ENCODE measurements at places on chromosomes 2 and 18. TPM values are rescaled to one million over a fixed set of nuclear protein-coding genes. Genes with fewer than 3 reads are reported as not detected.

GRCh38 chr2:225236769-225237323 is 162.7 kb upstream of the NYAP2 start:
- DNase-seq, result no peak

DNA sequence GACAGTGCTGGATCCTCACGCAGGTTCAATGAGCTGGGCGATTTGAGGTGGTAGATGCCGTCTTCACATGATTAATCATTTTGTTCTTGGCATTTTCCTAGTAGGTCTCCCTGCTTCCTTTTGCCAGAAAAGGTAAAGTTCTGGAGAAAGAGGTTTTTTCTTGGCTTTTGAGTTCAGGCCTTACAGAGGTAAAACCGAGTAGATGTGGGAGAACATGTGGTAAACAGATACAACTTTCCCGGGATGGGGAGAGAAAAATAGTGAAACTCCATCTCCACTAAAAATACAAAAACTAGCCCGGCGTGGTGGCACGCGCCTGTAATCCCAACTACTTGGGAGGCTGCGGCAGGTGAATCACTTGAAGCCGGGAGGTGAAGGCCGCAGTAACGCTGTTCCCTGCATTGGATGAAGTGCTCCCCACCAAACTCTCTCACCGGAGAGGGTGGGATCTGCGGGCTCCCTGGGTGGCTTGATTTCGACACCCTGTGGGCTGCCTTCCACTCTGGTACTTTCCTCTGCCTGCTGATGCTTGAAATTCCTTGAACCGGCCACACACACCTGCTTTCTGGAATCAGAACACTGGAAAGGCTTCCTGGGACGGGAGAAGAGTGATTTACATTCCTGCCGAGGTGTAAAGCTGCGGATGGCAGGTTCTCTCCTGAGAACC is 88.8 kb downstream of the ACTR3 start:
- DNase-seq, result no peak

DNA sequence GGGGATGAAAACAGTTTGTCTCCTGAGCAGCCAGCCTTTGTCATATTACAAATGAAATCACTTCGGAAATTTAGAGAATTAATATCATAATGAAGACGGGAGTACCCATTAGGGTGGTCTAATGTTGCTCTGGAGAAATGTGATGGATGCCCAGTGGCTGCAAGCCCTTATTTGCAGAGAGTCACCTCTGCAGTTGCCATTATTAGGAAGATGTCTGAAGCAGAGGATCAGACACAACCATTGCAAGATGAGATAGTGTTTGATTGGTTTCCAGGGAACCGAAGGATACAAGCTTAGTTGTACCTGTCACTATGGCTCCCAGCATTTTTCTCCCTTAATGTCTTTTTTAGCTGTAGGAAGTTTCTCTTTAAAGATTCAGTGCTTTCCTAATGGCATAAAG is 272.4 kb downstream of the FIGN start:
- DNase-seq, result no peak

Gene POTEE
- polyA plus RNA-seq, result not detected

Gene CD8B
- 0.82 TPM for polyA plus RNA-seq

Gene RND3
- 45.0 TPM for polyA plus RNA-seq

Gene MYL1
- polyA plus RNA-seq, result not detected

Gene MEP1B
- polyA plus RNA-seq, result not detected

GRCh38 chr2:158391876-158392275 is 64.7 kb downstream of the CCDC148 start:
- no peak for DNase-seq

DNA sequence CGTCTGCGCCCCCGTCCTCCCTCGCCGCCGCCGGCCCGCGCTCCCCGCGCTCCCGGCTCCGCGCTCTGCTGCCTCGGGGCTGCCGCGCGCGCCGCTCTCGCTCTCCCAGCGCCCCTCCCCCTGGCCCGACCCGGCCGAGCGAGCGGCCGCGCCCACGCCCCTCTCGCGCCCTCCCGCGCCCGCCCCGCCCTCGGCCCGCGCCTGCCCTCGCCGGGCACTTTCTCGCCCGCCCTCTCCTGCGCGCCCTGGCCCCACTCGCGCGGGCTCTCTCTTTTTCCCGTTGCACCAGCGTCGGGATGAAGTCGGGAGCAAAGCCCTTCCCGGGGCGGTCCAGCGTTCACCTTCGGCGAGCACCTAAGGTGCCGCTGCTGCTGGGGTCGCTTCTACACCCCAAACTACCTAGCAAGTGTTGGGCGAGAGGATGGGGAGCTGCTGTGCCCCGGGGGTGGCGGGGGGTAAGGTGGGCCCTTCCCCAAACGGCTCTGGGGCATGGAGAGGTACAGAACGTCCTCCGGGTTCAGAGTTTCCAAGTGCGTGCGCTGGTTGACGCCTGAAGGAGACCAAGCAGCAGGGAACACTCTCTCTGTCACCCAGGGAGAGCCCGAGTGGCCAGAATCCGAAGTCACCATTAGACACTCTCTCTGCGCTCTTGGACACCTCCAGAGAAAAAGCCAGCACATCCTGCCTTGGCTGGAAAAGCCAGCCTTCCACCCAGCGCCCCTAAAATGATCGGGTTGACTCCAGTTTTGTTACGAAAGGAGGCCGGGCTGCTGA is at the start of gene COLEC12:
Gene COLEC12, minus strand, starts transcription at position 70 of the 774 bp plus-strand sequence. CDS start 187 bp downstream, outside the sequence.
- no peak for DNase-seq

- DNase-seq, result no peak
These were observed 10.2 kb upstream of the TTC27 start for GRCh38 chr2:32617599-32618189.

Gene HOXD11
- 3.3 TPM for polyA plus RNA-seq

DNA sequence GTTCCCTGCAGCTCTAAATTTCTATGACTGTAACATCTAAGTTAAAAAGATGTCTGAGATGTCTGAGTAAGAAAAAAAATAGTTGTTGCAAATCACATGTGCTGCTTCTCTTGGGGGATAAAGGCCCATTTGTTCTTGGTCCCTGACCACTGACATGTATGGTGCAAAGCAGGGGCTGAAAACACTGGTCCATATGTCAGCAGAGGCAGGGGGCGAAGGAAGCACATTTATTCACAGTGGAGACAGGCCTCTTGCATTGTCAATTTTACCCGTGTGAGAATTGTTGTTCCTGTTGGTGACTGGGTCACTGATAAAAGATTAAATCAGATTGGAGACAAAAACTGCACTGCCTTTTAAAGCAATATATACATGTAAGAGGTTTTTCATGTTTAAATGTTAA is 38.8 kb downstream of the PRKCE start:
- DNase-seq, result no peak

DNA sequence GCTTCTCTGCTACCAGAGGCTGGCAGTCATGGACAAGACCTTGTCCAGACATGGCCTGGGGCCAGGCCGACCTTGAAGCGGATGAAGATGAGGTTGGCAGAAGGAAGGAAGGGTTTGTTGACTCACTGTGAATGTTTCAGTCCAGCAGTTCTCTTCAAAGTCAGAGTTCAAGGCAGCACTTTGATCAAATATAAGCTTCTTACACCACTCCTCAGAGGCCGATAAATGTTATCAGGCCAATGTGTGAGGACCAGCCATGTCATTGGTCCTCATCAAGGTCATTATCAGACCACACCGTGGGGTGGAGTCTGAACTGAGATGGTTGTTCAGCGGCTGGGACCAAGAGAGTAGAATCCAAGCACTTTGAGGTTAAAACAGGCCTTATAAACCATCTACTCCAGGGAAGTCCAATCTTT is 35.5 kb downstream of the QPCT start:
- DNase-seq, result no peak

Gene ZC3H6
- 3.3 TPM for polyA plus RNA-seq

Gene SCYGR4
- not detected for polyA plus RNA-seq

Data from urinary bladder (tissue), 4 donors.